ENCODE measurements at places on chromosomes 11 and 22.

- DNase-seq: no peak
These were observed 20.9 kb upstream of the UPB1 start for GRCh38 chr22:24474221-24474620.

- no peak for DNase-seq
These were observed 242.0 kb downstream of the ETS1 start for GRCh38 chr11:128345316-128345715.

DNA sequence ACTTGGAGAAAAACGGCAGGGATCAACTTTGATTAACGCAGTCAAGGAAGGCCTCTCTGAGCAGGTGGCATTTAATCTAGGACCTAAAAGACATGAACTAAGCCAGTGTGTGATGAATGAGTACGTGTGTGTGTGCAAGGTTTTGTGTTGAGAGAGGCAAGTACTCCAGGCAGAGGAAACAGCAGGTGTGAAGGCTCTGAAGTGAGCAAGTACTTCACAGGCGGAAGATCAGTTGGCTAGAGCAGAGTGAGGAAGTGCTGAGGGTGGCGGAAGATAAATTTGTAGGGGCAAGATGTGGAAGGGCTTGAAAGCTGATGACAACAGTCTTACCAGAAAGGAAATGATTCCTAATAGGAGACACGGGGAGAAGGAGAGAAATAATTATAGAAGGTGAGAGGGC lies 6.8 kb downstream of the APIP start:
- no peak for DNase-seq

DNA sequence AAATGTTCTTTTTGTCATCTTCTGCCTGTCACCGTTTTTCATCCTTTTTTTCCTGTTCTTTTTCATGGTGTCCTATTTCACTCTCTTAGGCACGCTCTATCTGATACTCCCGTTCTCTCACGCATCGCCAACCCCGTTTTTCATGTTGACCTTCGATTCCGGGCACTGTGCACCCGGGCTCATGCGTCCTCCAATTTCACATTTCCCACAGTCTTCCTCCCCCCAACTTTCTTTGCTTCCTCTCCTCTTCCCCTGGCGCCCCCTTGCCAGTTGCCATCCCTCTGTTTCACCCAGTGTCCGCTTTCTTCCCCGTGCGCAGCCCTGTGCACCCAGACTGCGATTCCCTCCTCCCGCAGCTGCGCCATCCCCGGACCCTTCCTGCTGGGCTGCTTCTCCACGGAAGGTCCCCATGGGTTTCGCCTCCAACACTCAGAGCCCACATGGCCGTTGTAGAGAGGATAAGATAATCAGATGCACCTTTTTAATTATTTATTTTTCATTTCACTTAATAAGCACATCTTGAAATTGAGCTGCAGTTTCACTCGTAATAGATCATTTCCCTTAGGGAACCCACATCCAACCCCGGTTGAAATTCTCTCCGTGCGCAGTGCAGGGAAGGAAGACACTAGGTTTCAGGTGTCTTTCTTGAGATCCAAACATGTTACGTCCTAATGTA lies 791.1 kb downstream of the NTM start:
- no peak for DNase-seq

DNA sequence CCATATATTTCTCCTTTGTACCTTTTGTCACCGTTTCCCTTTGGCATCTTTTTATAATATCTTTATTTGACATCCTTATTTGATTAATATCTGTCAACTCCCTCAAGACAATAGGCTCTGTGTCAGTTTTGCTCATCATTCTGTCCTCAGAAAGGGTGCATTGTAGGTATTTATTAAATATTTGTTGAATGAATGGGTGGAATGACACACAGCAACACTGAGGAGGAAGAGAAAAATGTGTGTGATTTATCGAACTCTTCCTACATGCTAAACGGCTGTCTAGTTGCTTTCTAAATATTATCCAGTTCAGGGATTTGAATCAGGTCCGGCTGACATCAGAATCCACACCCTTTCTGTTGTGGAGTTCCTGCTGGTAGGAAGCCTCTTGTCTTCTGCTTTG lies 98.2 kb downstream of the NAV2 start:
- no peak for DNase-seq

DNA sequence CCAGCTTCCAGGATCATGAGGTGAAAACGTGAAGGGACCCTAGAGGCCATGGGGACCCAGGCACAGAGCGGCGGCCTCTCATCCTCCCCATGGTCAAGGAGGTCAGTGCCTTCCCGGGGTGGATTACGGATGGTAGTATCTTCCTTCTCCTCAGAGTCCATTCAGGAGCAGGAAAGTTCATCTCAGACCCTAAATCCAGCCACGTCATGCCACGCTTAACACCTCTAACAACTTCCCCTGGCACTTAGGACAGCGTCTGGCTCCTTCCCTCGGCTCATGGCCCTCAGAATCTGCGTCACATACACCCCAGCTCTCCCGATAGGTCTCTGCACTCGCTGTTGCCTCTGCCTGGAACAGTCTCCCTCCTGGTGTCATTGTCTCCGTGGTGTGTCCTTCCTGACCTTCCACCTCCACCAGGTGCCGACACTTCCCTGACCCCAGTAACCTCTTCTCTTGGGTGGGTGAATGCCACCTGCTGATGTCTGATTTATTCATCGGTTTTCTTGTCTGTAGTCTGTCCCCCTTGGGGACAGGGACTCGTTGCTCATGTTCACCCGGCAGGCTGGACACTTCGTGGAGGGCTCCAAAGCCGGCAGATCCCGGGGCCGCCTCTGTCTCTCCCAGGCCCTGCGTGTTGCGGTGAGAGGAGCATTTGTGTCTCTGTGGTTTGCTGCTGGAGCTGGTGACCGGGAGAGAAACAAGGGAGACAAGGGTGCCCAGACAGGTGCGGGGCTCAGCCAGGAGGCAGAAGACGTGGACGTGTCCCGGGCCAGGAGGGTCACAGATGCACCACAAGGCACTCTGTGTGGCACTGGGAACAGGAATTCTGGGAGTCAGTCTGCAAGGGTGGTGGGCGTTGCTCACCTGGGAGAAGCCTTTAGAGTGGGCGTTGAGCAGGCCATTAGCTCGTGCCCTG lies 1.4 kb downstream of the MYEOV start:
- no peak for DNase-seq

- no peak for DNase-seq
These were observed 247.3 kb downstream of the NXPE2 start for GRCh38 chr11:114925591-114925990.

GRCh38 chr11:117825538-117826189 lies 1.1 kb upstream of the FXYD2 start:
- DNase-seq: no peak

DNA sequence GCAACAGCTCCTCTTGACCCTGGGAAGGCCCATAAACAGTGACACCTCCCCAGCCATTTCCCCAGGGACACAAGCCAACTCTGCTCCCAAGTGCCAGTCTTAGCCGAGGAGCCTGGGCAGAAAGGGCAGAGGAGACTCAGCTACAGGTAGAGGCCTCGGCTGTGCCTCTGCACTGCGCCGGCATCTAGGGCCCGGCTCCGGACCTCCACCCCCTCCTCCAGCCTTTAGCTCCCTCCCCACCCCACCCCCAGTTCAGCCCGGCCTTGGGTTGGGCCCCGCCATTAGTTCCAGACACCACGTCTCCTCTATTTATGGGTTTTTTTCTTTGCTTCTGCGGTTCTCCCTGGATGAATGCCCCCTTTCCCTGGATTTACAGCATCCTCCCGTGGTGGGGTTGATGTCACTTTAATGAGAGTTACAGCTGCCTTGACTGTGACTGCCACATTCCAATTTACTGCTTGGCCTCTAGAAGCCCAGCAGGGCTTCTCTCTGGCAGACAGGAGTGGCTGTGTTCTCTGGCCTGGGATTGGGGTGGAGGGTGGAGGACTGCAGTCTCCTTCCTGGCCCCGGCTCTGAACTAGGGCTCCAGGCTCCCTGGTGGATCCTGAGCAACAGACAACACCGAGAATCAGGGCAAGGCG lies 13.5 kb upstream of the OAF start:
- DNase-seq: no peak

GRCh38 chr11:77198440-77198849 lies 70.4 kb downstream of the MYO7A start:
- no peak for DNase-seq

- DNase-seq: no peak
These were observed 46.2 kb downstream of the WT1 start for GRCh38 chr11:32388871-32389770.

DNA sequence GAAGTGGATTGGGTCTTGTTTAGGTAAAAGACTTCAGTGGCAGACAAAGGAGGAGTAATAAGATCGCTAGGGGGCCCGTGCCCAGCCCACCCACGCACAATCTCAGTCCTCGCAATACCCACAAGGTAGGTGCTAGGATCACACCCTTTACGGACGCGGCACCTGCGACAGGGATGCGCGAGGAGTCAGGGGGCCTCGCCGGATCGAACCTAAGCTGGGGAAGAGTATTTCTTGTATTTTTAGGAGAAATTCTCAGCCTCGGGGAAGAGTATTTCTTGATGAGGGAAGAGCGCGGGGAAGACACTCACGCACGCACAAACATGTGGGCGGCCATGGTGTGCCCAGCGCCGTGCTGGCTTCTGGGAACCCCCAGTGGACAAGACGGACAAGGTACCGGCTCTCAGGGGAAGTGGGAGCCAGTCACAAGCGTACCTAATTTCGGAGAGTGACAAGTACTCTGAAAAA lies 745 bp upstream of the FAM118A start:
- DNase-seq: no peak

GRCh38 chr22:39581303-39581702 lies 10.8 kb downstream of the CACNA1I start:
- DNase-seq: no peak

GRCh38 chr11:114129699-114130098 lies 70.2 kb downstream of the ZBTB16 start:
- no peak for DNase-seq

Data from NCI-H446 treated with DMSO at 0.1 percent for 48 hours (cell line).